Activated T-helper 1 cell treated with anti-CD3 and anti-CD28 coated beads, Interleukin-2, amount 50 U/mL, for 16 hours (primary cell): ENCODE measurements at places on chromosomes 13 and 19.

GRCh38 chr13:59519819-59520218 lies 643.9 kb downstream of the DIAPH3 start:
- DNase-seq: no peak

DNA sequence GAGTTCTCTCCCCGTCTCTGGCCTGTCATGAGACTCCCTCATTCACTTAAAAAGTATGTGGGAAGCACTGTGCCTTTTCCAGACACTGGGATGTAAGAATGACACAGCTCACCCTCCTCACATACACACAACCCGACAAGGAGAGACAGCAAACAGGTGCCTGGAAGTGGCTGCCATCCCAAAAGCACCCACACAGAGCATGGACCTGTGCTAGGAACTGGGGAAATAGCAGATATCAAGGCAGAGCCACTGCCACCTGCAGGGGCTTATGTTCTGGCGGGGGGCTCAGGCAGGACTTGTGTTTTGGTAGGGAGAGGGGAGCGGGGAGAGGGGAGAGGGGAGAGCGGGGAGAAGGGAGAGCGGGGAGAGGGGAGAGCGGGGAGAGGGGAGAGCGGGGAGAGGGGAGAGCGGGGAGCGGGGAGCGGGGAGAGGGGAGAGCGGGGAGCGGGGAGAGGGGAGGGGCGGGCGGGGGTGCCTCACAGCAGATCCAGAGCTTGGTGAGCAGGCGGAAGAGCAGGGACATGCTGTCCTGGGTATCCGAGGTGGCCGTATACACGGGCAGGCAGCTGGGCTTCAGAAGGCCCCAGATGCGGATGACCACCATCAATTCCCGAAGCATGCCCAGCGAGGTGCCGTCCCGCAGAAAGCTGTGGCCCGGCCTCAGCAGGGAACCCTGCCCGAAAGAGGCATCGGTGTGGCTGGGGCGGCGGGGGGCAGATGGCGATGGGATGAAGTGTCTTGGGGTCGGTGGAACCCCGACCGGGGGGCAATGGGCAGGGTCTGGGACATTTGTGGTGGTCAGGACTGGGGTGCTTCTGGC lies 12.2 kb downstream of the CFD start:
- no peak for DNase-seq

- no peak for DNase-seq
Measured at GRCh38 chr13:97468331-97468730, 34.4 kb downstream of the RAP2A start.

GRCh38 chr19:53057904-53058580 lies 13.5 kb downstream of the ERVV-2 start:
- DNase-seq: no peak

- DNase-seq: no peak
Measured at GRCh38 chr13:43662976-43663375, 123.8 kb downstream of the ENOX1 start.

GRCh38 chr13:30928978-30929377 lies 3.5 kb upstream of the TEX26 start:
- DNase-seq: no peak

- no peak for DNase-seq
Measured at GRCh38 chr13:95480131-95480545, 72.4 kb upstream of the CLDN10 start.

DNA sequence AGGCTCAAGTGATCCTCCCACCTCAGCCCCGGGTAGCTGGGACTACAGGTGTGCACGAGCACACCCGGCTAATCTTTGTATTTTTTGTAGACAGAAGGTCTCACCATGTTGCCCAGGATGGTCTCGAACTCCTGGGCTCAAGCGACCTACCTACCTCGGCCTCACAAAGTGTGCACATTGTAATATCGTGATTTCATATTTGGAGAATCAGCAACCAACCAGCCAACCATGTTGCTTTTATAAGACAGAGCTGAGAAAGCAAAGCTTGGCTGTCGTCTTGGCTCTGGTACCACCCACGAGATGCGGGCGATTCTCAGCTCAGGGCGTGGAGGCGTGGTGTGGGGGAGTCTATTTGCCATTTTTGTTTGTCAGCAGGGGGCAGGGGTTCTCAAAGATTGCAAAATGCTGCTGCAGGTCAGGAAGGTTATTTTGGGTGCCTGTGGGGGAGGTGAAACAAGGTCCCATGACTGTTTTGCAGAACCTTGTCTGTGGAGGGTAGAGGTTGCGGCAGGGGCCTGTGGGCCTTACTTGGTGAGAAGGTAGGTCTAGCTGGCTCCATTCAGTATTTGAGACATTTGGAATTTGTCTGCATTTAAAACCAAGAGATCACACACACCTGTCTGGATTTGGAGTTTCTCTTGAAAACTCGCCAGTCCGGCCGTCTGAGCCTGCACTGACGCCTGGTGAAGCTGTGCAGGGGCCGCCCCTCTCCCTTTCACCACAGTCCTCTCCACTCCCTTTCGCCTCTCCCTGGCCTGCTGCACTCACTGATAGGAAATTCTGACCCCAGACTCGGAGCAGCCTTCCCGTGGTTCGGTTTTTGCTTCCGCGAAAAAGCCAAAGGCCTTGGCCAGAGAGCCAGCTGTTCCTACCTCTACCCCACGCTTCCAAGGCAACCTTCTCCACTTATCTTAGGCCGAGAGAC lies 15.4 kb downstream of the TNFAIP8L1 start:
- DNase-seq: no peak

- DNase-seq: no peak
Measured at GRCh38 chr13:20126541-20127261, 34.2 kb downstream of the GJA3 start.
